Fibroblast of the aortic adventitia (primary cell): ENCODE measurements at places on chromosomes 7 and 10. TPM values are rescaled to one million over a fixed set of nuclear protein-coding genes. Genes with fewer than 3 reads are reported as not detected.

GRCh38 chr10:35487336-35488034 lies 117.7 kb upstream of the GJD4 start:
- peak; percentile 27 for DNase-seq

GRCh38 chr10:132574288-132574687 lies 36.7 kb downstream of the INPP5A start:
- DNase-seq: no peak

DNA sequence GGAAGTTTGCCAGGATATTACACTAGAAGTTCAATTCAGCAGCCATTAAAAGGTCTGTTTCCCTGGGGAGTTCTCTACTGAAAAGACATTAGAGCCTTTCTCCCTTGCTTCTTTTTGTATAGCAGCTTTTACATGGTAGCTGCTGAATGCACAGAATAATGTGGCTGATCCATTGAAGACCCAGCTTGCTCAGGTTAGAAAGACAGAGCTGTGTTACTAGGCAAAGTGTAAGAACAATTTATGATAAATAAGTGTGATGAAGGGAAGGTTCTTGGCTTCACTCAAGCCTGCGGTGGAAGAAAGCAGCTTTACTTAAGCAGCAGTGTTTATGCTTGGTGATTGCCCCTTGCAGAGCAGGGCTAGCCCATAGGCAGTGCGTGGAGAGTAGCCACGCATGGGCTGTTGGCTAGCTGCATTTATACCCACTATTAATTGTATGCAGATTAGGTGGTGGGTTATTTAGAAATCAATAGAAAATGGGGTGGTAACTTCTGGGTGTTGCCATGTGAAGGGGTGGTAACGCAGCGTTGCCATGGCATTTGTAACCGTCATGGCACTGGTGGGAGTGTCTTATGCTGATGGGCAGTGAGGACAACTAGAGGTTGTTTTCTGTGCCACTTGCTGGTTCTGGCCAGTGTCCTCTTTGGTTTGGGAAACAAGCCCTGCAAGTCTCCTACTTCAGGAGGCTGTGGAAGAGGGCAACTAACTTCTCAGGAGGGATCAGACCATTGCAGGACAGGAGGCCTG lies 942.9 kb downstream of the NRG3 start:
- no peak for DNase-seq

GRCh38 chr7:18133921-18134320 lies 106.3 kb upstream of the PRPS1L1 start:
- DNase-seq: no peak

DNA sequence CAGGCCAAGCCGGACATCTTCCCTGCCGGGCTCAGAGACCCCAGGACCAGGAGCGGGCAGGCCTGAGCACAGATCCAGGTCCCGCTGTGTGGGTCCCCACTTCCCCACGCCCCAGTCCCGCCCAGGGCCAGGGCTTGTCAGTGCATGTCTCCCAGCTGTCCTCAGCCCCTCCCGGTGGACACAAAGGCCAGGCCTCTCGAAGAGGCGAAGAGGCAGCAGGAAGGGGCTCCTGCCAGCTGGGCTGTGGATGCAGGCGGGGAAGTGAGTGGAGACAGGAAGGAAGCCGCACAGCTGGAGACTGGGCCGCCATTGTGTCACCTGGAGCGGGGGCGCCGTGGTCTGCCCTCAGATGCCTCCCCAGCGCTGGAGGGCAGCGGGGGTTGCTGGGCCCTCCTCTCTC lies 4.8 kb downstream of the GRIFIN start:
- DNase-seq: no peak

DNA sequence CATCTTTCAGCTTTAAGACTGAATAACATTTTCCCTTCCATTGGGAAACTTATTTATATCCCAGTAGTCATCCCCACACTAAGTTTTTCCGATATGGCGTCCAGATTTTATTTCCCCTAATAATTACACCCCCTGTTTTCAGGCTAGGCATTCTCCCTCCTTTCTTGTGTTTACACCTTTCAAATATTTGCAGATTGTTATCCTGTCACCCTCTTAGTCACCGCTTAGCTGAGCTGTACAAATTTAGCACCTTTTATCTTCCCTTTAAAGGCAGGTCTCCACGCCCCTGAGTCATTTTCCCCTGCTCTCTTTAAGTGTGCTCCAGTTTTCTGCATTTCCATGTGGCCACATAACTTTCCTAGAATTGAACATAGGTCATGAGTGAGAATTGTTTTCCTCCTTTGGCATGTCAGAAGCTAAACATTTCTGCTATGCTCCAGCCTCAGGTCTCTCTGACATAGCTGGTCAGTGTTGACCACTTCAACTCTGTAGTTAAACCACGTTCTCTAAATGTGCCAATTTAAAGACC lies 47.4 kb downstream of the LRRC4 start:
- peak; percentile 10 for DNase-seq

GRCh38 chr10:132249226-132249724 lies 58.5 kb downstream of the STK32C start:
- no peak for DNase-seq

GRCh38 chr10:68156373-68157185 lies 47.3 kb downstream of the MYPN start:
- DNase-seq: peak; percentile 87

DNA sequence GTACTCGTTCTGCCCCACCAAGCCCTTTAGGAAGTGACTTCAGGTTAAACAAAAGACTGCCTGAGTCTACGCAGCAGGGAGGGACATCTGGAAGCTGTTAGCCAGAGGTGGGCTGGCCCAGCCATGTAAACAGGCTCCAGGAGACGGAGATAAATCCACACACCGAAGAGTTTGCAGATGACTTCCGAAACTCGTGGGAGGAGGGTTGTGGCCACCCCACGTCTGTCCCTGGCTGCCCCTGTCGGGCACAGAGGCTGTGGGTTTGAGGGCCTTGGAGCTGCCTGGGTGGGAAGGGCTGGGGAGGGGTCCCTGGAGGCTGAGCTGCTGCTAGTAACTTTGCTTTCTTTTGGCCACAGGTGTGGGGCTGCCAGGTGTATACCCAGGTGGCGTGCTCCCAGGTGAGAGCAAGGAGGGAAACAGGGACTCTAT lies 15.6 kb downstream of the ELN start:
- DNase-seq: peak; percentile 71

GRCh38 chr7:36944838-36945237 lies 220.5 kb upstream of the AOAH start:
- no peak for DNase-seq

GRCh38 chr10:30782157-30782536 lies 152.6 kb upstream of the LYZL2 start:
- no peak for DNase-seq

DNA sequence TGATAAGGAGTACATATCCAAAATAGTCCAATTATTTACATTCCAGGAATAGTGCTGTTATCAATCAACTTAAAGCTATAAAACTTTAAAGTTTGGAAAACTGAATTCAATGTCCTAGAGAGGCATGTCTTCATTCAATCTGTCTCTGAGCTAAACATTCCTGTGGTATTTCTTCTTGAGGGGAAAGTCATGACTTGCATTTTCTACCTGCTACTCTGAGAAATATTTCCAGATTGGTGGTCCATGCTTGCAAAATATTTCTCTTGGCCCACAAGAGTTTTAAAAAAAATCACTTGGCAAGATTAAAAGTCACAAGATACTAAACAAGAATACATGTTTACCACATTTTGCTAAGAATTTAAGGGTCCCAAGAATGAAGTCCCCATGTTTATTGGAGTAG lies 63.6 kb upstream of the HGF start:
- peak; percentile 63 for DNase-seq

DNA sequence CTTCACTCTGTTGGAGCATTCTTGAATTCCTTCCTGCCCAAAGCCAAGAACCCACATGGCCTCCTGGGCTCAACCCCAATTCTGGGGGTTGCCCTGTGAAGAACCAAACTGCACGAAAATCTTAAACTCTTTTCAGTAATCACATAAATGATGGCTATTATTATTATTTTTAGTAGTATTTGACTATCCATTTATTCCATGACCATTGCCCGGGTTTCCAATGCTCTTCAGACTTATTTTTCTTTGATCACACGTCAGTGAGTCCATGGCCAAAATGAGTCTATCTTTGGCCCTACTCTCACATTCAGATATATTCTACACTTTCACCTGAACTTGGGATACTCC lies 185.9 kb downstream of the AVL9 start:
- DNase-seq: no peak

DNA sequence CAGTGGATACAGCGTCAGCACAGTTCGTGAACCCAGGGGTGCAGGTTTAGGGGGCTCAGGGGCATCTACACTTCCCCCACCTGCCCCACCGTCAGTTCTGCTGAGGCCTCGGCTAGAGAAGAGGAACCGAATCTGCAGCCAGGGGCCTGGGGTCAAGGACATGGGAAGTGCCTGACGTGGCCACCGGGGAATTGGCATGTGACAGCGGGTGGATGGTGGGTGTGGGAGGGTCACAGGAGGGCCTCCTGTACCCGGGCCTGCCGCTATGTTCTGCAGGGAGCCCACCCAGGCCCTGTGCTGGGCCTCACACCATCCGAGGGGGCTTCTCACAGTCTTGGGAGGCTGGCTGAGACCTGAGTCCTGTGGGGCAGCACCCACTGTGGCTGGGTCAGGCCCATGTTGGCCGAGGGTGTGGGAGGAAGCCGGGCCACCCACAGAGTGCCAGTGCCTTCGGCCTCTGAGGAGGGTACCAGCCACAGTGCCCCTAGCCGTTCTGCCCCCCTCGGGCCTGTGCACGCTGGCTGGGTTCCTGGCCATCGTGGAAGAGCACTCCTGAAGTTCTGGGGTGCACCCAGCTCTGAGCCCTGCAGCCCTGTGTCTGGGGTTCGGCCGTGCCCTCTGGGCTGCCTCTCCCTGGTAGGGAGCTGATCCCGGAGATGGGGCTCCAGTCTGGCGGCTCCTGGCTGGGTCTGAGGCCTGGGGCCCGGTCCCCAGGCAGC lies 5.9 kb downstream of the TTYH3 start:
- DNase-seq: no peak

- DNase-seq: peak; percentile 35
Observed at GRCh38 chr10:133378251-133379096, 588 bp upstream of the PAOX start.

GRCh38 chr7:78127009-78127408 lies 328.4 kb downstream of the PHTF2 start:
- DNase-seq: no peak

- no peak for DNase-seq
Observed at GRCh38 chr7:124575176-124575575, 190.4 kb downstream of the GPR37 start.

DNA sequence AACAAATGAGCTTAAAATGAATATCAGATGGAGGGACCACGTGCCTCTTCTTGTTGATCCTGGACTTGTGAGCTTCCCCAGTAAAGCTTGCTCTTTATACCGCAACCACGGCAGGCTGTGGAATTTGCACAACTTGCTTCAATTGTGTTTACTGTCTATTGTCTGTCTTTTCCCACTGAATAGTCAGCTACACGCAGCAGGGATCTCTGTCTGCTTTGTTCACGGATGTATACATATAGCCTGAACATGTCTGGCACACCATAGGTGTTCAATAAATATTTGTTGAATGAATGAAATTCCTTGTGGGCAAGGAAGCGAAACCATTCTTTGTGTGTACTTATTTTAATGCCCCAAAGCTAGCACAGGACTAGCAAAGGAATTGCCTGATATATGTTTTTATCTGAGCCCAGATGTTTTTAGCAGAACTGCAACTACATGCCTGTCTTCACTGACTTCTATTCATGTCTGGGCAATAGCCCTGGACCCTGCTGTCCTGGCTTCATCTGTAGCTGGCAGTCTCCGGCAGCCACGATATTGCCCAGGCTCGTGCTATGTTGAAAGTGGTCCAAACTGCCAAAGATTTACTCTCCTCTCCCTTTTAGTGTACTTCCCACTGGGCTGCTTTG lies 29.9 kb upstream of the IFRD1 start:
- peak; percentile 72 for DNase-seq

- DNase-seq: no peak
Observed at GRCh38 chr10:62514079-62514693, 140.0 kb downstream of the ZNF365 start.

- DNase-seq: no peak
Observed at GRCh38 chr10:112195224-112195623, 11.7 kb upstream of the GPAM start.

- DNase-seq: no peak
Observed at GRCh38 chr7:151958036-151959010, 2.1 kb downstream of the GALNTL5 start.

DNA sequence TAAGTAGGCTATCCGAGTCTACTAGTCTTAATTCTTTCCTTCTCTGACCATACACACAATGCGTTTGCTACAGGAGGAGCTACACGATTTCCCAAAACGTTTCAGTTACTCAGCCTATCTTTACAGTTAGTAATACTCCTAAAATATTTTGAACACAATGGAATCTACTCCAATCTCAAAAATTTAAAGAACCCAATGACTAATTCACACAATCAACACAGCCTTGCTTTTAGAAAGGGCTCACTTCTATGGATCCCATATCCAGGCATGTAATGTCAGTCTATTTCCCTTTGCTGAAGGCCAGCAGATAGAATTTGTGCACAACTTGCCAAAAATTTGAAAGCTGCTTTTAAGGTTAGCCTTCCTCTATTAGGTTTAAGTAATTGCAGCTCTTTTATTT lies 107.2 kb downstream of the VPS41 start:
- peak; percentile 54 for DNase-seq

CRTAC1 gene
- not detected in 2 replicates for total RNA-seq

CHAT gene
- not detected in 2 replicates for total RNA-seq

PPP1R3C gene
- 41.1 and 92.6 TPM in 2 replicates for total RNA-seq

CCL26 gene
- 0.33 and 1.2 TPM in 2 replicates for total RNA-seq

PRKAR2B gene
- total RNA-seq: 2.7 and 6.9 TPM in 2 replicates

FAM25G gene
- not detected in 2 replicates for total RNA-seq

HOXA13 gene
- not detected in 2 replicates for total RNA-seq

PTPRN2 gene
- 0.09 and 2.5 TPM in 2 replicates for total RNA-seq

TMEM254 gene
- total RNA-seq: 2.9 and 11.2 TPM in 2 replicates

SPDYE2B gene
- 0.16 TPM in 1 of 2 replicates, not detected in the other for total RNA-seq

HOXA10 gene
- 0.08 TPM in 1 of 2 replicates, not detected in the other for total RNA-seq

RGR gene
- total RNA-seq: not detected in 2 replicates

EPHB4 gene
- 24.9 and 37.9 TPM in 2 replicates for total RNA-seq

HYAL4 gene
- total RNA-seq: not detected in 2 replicates

ATG9B gene
- under 0.01 and 0.98 TPM in 2 replicates for total RNA-seq

GIMAP2 gene
- 0.27 and 0.98 TPM in 2 replicates for total RNA-seq

HSPA14 gene
- total RNA-seq: 13.7 and 19.7 TPM in 2 replicates

INA gene
- 0.33 and 0.90 TPM in 2 replicates for total RNA-seq

SP8 gene
- not detected in 2 replicates for total RNA-seq

SPDYE8 gene
- not detected in 2 replicates for total RNA-seq

VIPR2 gene
- total RNA-seq: not detected in 2 replicates

IKZF1 gene
- total RNA-seq: not detected in 2 replicates
